ENCODE measurements at places on chromosomes 11 and 22.

- no peak for DNase-seq
Observed at GRCh38 chr11:130636722-130637464, 188.4 kb downstream of the ADAMTS15 start.

- DNase-seq, result no peak
Observed at GRCh38 chr11:34755671-34756070, 134.8 kb downstream of the EHF start.

- no peak for DNase-seq
Observed at GRCh38 chr11:17351172-17351509, 459 bp upstream of the NCR3LG1 start.

DNA sequence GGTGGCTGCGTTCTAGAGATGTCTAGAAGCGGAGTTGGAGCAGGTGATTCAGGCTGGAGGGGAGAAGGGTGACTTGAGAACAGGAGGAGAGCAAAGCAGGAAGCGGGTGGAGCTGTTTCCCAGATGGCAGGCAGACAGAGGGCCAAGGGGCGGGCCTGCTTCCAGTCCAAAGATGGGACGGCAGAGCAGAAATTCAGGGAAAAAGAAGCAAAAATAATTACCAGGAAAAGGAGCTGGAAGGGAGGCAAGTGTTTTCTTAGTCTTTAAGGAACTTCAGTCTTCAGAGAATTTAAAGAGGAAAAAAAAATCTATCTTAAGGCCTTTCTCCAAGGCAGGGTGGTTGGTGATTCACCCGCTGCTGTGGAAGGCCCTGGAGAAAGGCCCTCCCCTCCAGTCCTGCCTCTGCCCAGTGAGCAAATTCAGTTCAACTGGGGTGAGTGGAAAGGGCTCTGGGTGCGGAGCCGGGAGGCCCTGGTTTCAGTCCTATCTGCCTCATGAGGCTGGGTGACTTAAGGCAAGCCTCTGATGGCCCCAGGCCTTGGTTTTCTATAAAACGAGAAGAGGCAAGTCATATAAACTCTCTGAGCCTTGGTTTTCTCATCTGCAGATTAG lies 4.5 kb upstream of the CREB3L1 start:
- DNase-seq, result no peak

DNA sequence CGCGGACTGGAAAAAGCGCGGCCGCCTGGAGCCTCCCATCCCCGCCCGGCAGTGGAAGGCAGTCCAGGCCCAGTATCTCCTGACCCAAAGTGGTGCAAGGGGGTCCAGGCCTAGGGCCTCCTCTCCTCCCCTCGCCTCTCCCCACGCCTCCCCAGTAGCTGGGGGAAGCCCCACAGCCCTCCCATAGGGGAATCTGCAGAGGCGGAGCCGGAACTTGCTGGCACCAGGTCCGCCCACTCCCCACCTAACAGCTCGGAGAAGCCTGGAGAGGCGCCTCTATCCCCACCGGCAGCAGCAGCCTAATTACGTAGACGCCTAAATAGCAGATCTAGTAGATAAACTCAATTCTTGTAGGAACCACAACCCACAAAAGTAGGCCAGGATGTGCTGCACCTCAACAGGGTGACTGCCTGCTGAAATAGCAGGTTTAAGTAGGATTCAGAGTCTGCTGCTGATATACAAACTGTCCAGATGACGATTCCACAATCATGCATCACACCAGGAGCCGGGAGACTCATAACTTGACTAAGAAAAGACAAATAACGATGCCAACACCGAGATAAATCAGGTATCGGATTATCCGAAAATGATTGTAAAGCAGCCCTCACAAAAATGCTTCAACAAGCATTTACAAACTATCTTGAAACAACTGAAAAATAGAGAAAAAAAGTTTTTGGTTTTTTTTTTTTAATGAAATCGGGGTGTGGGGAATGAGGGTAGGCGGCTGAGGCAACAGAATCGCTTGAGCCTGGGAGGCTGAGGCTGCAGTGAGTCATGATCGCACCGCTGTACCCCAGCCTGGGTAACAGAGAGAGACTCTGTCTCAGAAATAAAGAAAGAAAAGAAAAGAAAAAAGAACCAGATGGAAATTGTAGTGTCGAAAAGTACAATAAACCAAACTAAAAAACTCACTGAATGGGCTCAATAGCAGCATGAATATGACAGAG lies 11.4 kb upstream of the BRD1 start:
- peak; percentile 89 for DNase-seq

DNA sequence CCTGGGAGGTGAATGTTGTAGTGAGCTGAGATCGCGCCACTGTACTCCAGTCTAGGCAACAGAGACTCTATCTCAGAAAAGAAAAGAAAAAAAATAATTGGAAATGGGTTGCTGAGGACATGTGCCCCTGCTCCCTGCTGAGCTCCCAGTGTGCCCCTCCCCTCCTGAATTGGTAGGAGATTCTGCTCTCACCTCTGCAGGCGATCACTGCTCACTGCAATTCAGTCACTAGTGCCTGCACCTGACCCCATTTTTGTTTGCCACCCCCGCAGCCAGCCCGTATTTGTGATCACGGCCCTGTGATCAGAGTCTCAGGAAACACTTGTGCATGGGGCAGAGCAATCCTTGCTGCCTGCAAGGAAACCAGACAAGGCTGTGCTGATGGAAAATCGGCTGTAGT lies 16.3 kb upstream of the SEC14L3 start:
- DNase-seq, result no peak

Measured in stimulated activated CD4-positive, alpha-beta T cell treated with anti-CD3 and anti-CD28 coated beads, Interleukin-2, amount 100 ng/mL, for 4 hours (primary cell).